Brain (organoid and tissue), 16 donors: ENCODE measurements at places on chromosomes 3 and 15.
A peak's percentile ranks its signal among the peaks of the same experiment; 100 is the strongest.

DNA sequence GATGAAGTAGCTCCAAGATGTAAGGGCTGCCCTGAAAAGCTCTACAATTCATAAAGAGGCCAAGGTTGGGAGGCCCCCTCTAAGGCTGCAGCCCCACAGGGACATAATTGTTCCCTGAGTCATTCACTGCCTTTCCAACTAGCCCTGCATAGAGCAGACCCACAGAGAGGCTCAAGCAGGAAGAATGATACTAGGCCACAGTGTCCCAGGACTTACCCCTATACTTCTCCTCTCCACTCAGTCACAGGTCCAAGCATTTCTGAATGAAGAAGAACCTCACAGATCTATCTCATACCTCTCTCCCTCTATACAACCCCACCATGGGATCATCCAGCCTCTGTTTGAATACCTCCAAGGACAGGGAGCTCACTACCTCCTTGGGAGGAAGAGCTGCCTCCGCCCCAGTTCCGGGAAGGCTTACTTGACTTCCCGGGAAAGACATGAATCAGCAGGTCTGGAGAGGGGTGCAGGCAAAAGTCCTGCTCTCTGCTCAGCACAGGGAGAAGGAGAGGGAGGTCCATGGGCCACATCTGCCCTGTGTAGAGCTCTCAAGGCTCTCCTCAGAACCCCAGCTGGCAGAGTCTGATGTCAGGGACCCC lies 6.9 kb upstream of the SKIC8 start:
- no peak for DNase-seq

- no peak for DNase-seq
Measured at GRCh38 chr3:26655231-26655630, 32.7 kb downstream of the LRRC3B start.

- DNase-seq = peak; percentile 50
Measured at GRCh38 chr15:67915461-67916374, 75.9 kb upstream of the RNU6-1 start.

DNA sequence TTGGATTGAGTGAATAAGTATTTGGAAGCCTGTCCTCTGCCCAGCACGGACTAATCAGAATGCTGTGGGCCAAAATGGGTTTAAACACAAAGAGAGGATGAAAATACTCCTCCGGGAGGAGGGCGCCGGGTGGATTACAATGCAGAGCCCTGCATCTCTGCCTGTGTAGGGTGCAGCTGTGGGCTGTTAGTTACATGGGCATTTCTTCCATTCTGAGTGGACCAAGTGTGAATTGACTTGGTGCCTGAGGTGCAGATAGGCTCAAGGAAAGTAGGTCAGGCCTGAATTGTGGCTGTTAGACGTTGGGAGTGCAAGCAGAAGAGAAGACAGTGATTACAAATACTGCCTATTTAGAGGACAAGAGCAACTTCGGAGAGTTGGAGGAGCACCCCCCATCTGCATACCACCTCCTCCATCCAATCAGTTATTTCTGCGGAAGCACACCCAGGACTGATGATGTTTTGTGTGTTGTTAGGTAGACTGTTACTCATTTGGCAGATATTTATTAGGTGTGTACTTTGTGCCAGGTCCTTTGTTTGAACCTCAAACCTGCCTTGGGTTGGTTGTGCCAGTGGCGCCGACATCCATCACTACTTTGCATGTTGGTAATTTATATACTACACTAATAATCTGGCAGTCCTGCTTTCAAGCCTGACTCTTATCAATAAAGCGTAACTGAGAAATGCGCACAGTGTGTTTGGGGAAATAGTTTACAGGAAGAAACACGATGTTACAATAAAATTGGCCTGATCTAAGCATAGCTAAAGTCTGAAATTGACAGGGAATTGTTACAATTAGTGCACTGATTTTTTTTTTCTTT lies 33.0 kb downstream of the PTPRG start:
- no peak for DNase-seq

GRCh38 chr15:47332481-47332880 lies 384.8 kb upstream of the SEMA6D start:
- no peak for DNase-seq

DNA sequence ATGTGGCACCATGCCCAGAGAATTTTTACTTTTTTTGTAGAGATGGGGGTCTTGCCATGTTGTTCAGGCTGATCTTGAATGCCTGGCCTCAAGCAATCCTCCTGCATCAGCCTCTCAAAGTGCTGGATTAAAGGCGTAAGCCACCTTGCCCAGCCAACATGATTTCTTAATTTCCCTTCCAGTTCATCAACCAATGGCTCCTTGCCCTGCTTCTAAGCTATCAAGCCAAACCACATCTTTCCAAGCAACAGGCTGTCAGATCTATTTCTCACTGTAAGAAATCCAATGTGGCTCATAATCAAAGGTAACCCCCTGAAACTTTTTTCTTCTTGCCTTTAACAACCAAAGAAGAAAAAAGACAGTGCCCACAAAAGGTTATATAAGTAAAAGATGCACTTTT lies 204.2 kb upstream of the ICE2 start:
- no peak for DNase-seq

DNA sequence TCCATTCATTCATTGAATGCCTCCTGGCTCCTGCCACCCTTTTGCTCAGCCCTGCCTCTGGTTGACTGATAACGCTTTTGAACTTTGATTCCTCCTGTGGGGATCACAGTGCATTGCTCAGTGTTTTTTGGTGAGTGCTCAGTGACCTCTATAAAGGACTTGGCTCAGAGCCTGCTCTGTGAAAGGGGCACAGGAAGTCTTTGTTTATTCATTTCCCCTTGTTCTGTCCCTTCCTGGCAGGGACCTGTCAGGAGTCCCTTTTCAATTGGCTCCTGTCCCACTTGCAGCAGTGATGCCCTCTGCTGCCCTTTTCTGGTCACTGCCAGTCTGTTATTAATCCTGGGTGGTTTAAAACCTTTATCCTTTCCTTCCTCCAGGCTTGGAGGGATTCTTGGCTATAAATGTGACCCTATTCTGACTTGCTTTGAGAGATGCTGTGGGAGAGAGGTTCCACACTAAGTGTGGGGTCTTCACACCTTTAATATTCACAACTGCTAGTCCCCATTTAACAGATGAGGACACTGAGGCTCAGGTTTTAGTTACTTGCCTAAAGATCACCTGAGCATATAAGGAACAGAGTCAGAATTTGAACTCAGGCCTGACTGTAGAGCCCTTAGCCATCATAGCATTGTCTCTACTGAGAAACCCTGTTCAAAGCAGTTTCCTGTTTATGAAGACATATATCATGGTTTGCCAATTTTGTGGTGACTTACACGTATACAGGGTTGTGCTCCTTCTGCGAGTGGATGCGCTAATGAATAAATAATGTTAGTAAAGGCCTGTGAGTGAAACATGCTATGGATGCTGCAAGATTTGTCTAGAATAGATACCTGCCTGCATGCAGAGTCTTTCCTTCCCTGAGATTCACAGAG lies 23.2 kb upstream of the TATDN2 start:
- DNase-seq = peak; percentile 43

GRCh38 chr3:145272684-145273083 lies 888.3 kb downstream of the PLOD2 start:
- DNase-seq = no peak

GRCh38 chr15:85555875-85556617 lies 175.6 kb downstream of the AKAP13 start:
- no peak for DNase-seq

DNA sequence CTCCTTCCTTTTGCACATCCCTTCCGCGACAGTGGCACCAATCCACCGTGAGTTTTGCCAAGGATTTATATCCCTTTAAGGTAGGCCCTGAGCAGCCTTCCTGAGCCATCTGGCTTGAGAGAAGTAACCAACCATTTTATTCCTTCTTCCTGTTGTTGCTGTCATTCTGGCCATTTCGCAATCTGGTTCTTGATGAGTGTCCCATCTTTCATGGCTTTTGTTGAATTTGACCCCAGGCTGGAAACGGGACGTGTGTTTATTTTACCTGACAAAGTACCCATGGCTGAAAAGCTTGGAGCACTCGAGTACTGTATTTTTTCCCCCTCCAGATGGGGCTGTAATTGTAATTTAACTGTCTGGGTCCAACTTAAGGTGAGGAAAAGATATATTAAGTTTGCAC lies 173.4 kb downstream of the WNT5A start:
- DNase-seq = no peak

- peak; percentile 62 for DNase-seq
Measured at GRCh38 chr3:30768703-30769550, 125.5 kb downstream of the GADL1 start.
